Left cardiac atrium (tissue), 4 donors: ENCODE measurements at places on chromosomes 2 and 18. TPM values are rescaled to one million over a fixed set of nuclear protein-coding genes. Genes with fewer than 3 reads are reported as not detected.

EMX1 gene
- total RNA-seq: not detected

NTSR2 gene
- total RNA-seq: 0.24 TPM

GRCh38 chr2:107337209-107337898 lies 451.4 kb upstream of the ST6GAL2 start:
- no peak for DNase-seq

GRCh38 chr2:215602997-215603396 lies 167.1 kb upstream of the FN1 start:
- DNase-seq: no peak

GRCh38 chr2:11411768-11412448 lies 54.1 kb downstream of the E2F6 start:
- DNase-seq: peak; percentile 54

- no peak for DNase-seq
Measured at GRCh38 chr18:23872701-23873550, 141.6 kb upstream of the TTC39C start.

DNA sequence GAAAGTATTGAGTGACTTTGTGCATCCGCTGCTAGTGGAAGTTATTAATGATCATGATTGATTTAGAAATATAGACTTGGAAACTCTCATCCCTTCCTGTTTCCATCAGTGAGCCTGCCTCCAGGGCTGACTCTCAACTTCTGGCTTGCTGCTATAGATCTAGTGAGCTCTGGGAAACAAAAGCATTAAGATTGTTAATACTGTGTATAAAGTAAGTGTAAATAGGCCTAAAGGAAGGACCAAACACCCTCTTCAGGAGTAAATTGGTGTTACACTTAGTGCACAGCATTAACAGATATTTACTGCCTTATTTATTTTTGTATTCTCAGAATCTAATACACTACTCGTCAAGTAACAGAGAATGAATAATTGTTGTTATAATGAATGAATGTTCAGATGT lies 285.6 kb downstream of the THSD7B start:
- DNase-seq: no peak

- DNase-seq: no peak
Measured at GRCh38 chr2:215680605-215681598, 245.0 kb upstream of the FN1 start.

GRCh38 chr2:143205106-143205764 lies 76.0 kb downstream of the ARHGAP15 start:
- no peak for DNase-seq
